Activated gamma-delta T cell treated with anti-CD3 and anti-CD28 coated beads, Interleukin-2, amount 50 U/mL, for 16 hours (primary cell): ENCODE measurements at places on chromosomes 3 and 15.

DNA sequence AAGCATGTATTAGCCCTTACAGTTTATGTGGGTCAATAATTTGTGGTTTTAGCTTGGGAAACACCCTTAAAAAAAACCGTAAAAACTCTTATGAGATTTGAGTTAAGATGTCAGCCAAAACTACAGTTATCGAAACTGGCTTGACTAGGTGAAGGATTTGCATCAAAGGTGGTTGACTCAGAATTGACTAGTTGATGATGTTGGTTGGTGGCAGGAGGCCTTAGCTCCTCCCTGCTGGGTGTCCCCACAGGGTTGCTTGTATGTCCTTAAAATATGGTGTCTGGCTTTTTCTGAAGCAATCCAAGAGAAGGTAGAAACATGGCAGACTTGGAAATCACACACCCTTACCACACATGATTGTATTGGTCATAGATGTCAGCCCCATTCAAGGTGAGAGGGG lies 305.1 kb downstream of the ROBO2 start:
- no peak for DNase-seq

DNA sequence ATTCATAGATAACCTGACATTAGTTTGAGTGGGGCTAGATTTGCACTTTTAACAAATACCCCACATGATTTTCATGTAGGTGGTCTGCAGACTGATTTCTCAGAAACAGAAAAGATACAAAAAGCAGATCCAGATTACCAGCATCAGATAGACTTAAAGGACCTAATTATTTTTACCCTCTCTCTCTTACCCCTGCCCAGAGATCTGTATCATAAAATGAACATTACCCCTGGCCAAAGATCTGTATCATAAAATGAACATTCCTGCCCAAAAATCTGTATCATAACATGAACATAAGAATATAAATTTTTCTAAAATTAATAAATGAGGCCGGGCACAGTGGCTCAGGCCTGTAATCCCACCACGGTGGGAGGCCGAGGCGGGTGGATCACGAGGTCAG lies 14.6 kb upstream of the TRPC1 start:
- no peak for DNase-seq

DNA sequence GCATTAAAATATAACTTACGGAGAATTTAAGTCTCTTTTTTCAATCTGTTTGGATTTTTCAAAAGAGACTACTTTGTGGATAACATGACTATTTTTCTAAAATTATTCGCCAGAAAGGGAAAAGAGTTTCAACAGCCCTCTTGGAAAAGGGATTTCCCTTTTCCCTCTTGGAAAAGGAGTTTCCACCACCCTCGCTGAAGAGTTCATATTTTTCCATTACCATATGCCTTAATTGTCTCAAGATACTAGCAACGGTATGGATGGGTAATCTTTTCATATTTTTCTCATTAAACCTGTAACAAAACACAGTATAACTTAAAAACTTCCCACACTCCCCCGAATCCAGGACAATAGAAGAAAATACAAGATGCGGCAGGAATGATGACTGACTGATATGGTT lies 66.1 kb upstream of the SPATA12 start:
- no peak for DNase-seq

DNA sequence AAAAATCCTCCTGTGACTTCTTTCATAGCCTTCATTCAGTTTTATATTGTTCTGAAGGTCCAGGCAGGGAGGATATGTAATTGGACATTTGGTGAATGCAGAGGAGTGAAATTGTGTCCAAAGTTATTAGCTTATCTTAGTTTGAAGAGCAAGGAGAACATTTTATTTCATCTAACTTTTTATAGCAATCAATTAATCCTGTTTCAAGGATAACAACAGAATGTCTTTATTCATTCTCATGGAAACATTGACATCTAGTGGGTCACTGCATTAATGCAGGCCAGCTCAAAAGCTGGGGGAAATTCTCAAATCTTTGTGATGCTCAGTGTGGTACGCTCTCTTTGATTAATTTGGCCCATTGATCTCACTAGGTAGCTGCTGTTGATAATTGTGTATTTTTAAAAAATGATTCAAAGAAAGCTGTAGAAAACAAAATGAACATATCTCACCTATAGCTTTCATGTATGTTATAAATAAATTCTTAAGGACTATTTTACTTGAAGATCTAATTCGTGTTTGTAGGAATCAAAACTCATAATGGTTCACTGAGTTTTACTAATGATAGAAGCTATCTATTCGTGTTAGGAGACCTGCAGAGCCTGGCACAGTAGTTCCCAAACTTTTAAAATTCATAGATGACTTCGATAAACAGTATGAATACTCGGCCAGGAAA lies 150.8 kb upstream of the KCNMB2 start:
- no peak for DNase-seq

- no peak for DNase-seq
Observed at GRCh38 chr3:180980611-180981010, 8.9 kb downstream of the DNAJC19 start.

- DNase-seq = no peak
Observed at GRCh38 chr3:39096775-39097174, 10.7 kb downstream of the GORASP1 start.

GRCh38 chr15:90934949-90935751 lies at the start of gene UNC45A:
UNC45A (plus strand) TSS chr15:90935285; CDS start chr15:90935325, 40 bp downstream.
- peak; percentile 92 for DNase-seq

DNA sequence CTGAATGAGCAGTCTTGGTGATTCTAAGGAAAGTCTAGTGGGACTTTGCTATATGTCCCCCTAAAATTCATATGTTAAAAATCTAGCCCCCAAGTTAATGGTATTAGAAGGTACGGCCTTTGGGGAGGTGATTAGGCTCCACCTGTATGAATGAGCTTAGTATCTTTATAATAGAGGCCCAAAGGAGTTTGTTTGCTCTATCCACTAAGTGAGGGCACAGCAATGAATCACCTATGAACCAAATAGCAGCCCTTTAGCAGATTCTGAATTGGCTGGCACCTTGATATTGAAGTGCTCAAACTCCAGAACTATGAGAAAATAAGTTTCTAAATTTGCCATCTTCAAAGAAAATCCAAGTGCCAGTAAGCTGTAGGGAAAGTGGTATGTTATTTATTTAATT lies 187.9 kb downstream of the SUCNR1 start:
- DNase-seq = no peak

- DNase-seq = no peak
Observed at GRCh38 chr15:69718916-69719315, 266.3 kb downstream of the RPLP1 start.

- DNase-seq = no peak
Observed at GRCh38 chr15:93019090-93019489, 69.9 kb downstream of the RGMA start.

DNA sequence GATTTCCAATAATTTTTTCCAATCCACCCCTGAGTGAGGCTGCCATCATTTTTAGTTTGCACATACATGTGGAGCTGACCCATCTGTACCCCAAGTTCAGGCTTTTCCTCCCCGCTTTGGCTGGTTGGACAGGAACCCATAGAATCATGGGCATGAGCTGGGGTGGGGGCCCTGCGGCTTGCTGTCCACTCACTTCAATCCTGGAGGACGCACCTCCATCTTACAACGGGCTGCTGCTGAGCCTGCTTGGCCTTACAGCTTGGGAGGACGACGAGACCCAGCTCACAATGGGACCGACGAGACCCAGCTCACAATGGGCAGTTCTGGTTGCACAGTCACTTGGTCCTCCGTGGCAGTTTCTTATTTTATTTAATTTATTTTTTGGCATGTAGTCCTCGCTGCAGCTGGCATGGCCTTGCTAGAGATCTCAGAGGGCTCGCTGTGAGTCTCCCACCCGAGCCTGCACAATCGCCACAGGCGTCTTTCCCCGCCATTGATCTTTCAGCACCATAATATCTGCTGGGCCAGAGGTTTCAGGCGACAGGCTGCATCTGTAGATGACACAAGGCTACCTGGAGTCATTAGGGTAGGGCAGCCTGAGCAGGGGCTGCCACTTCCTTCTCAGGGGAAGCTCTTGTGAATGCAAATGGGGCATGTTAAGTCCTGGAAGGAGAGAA lies 19.6 kb upstream of the EPHB3 start:
- DNase-seq = no peak

DNA sequence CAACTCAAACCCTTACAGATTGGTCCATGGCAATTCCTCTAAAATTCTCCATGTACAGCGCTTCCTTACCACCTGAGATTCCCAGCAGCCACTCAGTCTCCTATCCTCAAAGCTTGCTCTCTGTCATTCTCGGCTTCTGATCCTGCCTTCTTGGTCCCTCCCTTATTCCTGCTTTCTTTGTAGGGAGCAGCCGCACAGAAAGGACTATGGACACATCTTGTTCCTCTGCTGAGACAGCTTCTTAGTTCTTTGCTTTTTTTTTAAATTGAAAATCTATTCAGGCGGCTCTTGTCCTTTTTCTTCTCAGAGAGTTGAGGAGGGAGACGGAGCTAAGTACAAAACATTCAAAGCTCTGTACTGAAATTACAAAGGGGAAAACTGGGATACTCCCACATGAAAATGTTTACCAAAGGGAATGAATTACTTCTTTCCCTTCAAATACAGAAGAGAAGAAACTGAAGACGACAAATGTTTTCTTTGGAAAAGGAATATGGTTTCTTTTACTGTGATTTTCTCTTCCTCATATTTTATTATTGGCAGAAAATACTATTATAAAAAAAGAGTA lies 285.1 kb downstream of the IL20RB start:
- DNase-seq = no peak

- no peak for DNase-seq
Observed at GRCh38 chr3:176714034-176714433, 483.2 kb downstream of the TBL1XR1 start.
